ENCODE measurements at places on chromosomes 1 and 21.

DNA sequence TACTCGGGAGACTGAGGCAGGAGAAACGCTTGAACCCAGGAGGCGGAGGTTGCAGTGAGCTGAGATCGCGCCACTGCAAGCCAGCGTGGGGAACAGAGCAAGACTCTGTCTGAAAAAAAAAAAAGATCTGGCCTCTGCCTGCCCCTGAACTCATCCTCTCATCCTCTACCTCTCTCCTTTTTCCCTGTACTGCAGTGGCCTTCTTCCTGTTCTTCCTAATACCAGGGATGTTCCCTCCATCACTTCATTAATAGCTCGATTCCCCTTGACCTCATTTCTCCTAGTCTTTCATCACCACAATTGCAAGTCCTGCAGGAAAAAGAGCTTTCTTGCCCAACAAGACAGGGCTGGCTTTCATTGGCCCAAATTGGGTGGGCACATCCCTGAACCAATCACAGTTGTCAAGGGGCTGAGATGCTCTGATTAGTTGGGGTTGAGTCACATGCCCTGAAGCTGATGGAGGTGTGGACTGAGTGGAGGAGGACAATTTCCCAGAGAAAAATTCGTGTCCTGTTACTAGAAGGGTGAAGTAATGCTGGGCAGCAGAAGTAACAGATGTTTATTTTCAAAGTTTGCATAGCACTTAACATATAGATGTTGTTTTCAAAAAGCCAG, 86.8 kb upstream of the PUM1 start:
- no peak for DNase-seq

DNA sequence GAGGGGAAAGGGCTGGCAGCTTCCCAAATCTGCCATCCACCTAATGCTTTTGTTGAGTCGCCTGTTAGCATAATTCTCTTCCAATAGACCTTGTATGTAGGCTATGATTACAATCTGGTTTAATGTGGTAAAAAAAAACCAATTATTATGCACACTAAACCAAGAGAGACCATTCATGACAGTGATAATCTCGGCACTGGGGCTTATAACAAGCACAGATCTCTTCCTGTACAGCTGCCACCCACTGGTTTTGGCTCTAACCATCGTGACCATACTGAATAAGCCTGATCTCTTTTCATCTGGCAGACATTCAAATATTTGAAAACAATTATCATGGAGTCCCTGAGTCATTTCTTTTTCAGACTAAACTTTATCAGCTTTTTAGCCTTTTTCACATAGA, 12.0 kb upstream of the SYT14 start:
- peak; percentile 73 for DNase-seq

GRCh38 chr1:230898144-230898543, 29.8 kb upstream of the C1orf198 start:
- DNase-seq: no peak

DNA sequence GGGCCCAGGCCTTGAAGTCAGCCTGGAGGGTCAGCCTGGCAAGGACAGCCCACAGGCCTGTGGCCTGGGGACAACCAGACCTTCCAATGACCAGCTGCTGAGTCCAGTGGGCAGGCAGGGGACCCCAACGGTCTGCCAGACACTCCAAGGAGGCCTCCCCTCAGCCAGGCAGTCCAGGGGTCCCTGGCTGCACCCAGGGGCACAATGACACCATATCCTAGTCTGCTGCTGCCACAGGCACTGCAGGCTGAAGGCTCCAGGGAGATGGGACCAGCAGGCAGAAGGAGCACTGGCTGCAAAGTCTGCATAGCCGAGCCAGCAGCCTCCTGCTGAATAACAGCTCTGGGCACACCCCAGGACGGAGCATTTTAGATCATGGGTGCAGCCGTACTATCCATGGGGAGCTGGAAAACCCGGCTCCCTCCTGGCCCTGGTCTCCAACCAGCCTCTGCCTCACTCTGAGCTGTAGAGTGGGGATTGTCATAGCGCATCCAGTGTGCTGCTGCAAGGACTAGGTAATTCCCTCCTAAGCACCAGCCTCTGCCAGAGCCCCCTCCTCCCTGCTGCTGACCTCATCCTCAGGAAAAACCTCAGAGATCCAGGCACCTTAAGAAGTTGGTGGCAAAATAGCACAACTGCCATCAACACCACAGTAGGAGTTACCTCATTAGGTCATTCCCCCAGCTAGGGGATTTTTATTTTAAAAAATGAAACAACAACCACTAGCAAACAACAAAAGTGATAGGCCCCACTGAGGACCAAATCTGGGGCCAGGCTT, 4.8 kb upstream of the LAPTM5 start:
- DNase-seq: no peak

DNA sequence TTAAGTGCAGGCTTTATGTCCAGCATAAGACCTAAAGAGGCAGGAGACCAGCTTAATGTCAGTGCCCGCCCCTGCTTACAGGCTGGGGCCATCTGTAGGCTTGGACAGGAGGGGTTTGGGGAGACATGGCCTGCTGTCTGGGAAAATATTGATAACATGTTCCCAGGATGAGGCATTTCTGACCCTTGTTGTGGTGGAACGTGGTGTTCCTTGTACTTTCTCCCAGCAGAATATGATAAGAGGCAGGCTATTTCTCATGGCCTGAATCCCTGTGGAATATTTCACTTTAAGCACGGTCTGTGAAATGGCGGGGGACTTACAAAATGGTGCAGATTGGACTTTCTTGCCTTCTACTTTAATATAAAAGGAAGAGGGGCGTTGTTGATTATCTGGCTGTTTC, 41.9 kb upstream of the PLA2G5 start:
- DNase-seq: no peak

DNA sequence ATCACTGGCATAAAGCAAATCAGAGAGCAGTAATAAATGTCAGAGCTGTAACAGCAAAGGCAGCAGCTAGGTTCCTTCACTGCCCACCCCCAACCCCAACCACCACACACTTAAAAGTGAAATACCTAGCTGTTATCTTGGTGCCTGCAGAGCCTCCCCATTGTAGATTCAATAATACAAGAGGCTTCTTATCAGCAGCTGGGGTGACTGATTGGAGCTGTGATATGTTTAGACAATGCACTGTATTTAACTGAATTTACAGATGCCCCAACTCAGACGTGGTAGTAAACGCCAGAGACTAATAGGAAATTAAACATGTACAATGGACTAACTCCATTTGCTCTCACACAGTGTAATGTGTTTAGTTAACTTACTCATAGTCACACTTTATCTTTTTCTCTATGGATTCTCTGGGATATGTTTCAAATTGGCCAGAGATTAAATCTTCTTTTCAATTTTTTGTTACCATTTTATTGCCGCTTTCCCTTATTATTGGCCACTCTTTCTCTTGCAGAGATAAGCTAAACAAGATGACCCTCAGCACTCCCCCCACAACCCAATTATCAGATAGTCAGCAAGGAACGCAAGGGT, 117.1 kb downstream of the ESRRG start:
- no peak for DNase-seq

GRCh38 chr1:28971980-28972771, 57.8 kb downstream of the EPB41 start:
- DNase-seq: no peak

DNA sequence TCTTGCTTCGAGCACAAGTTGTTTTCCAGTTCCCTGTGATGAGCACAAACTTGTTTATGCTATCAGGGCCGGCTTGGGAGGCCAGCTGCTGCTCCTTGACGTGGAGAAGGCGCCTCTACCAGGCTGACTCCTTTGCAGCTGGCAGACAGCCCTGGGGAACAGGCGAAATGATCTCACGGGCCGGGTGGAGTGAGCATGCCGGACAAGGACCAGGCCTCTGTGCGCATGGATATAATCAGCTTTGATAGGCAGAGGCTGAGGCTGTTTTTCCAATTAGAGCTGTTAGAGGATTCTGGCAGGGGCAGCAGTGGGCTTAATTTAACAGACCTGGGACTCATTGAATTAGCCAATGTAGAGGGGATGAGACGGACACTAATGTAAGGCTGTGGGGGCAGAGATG, 38.9 kb downstream of the FAM163A start:
- DNase-seq: no peak

- no peak for DNase-seq
Observed at GRCh38 chr1:220726634-220727033, 21.5 kb upstream of the MTARC2 start.

- DNase-seq: no peak
Observed at GRCh38 chr1:20446796-20447195, 39.2 kb downstream of the CAMK2N1 start.

- DNase-seq: no peak
Observed at GRCh38 chr1:31650161-31651088, 5.7 kb upstream of the PEF1 start.

DNA sequence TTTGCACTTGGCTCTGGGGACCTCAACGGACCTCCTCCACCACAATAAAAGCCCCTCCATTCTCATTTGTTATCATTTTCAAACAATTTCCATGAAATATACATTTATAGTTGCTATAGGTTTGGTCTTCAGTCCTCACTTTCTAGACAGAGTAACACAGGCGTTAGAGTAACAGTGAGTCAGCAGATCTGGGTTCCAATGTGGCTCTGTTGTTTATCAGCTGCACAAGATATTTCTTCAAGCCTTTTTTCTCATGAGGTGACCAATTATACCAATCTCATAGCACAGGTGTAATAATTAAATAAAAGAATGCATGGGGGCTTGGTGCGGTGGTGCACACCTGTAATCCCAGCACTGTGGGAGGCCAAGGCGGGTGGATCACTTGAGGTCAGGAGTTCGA, 32.8 kb upstream of the PSMB2 start:
- DNase-seq: no peak

GRCh38 chr1:53929246-53929960, 16.1 kb downstream of the IFT25 start:
- no peak for DNase-seq

DNA sequence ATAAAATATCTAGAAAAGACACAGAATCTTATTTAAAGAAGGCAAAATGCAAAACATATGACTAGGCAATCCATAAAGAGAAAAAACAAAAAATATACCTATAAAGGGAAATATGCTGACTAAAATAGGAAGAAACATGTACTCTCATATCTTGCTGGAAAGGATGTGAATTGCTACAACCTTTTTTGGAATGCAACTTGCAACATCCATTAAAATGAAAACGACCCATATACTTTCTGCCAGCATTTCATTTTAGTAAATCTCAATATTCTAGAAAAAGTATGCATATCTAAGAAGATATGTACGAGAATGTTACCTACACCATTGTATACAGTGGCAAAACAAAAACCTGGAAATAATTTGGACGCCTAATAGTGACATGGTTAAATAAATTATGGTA, 56.6 kb downstream of the EDEM3 start:
- DNase-seq: no peak

- DNase-seq: no peak
Observed at GRCh38 chr1:213057264-213058059, 6.4 kb downstream of the RPS6KC1 start.

GRCh38 chr1:95287081-95287480, 53.1 kb downstream of the RWDD3 start:
- no peak for DNase-seq

DNA sequence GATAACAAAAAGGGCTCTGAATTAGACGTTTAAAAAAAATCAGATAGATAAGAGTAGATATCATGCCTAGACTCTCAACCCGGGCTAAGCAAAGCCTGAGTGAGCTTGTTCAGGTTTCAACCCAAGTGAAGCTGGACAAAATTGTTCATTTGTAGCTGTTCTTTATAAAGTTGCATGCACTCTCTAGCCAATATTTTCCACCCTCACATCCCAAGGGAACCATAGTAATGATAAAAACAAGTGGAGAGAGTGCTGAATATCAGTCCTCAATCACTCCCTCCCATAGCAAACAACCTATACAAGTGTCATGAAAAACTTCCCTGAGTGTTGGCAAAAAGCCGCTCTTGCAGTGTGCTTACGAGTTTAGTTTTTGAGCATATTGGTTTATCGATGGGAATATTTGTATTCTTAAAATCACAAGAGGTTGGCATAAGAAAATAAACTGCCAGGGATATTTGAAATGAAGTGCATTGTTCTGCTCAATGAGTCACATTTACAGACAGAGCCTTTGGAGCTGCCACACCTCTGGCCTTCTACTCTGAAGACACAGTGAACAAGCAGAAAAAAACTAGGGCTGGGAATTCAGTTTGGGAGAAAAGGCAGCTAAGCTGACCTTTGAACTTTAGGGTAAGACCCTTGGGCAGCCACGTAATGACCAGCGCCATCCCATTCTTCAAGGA, 2.2 kb upstream of the CLCA2 start:
- DNase-seq: no peak

DNA sequence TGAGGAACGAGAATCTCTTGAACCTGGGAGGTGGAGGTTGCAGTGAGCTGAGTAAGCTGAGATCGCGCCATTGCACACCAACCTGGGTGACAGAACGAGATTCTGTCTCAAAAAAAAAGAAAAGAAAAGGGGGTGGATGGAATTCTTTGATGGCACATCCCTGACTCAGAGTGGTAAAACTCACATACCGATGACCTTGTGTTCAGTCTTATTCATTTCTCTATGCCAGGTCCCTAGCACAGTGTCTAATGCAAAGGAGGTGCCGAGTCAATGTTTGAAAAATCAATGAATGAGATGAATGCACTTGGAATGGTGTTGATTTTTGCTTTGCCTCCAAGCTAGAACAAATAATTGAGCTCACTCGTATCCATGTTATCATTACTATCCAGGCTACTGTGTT, 18.5 kb upstream of the FAM20B start:
- DNase-seq: no peak

DNA sequence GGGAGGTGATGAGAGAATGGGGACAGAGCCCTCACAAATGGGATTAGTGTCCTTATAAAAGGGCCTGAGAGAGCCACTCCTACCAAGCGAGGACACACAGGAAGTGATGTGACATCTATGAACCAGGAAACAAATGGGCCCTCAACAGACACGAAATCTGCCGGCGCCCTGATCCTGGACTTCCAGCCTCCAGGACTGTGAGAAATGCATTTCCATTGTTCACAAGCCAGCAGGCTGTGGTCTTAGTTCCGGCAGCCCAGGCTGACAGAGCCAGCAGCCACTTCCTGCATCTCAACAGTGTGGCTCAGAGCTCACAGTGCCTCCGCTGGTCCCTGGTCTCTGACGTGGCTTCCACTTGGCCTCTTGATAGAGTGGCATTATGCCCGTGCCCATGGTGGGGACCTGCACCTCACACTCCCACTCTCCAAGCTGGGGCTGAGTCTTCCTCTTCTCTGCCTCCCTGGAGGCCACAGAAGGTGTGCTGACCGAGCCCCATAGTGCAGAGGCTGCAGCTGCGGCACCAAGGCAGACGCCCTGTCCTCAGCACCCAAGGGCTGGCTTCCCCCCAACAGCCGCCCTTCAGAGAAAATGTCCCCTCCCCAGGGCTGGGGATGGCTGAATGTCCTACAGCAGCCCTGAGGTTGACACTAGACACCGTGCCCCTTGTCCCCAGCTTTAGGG, 44.9 kb downstream of the ACOT7 start:
- no peak for DNase-seq

- no peak for DNase-seq
Observed at GRCh38 chr1:12141163-12141850, 25.5 kb upstream of the TNFRSF1B start.

DNA sequence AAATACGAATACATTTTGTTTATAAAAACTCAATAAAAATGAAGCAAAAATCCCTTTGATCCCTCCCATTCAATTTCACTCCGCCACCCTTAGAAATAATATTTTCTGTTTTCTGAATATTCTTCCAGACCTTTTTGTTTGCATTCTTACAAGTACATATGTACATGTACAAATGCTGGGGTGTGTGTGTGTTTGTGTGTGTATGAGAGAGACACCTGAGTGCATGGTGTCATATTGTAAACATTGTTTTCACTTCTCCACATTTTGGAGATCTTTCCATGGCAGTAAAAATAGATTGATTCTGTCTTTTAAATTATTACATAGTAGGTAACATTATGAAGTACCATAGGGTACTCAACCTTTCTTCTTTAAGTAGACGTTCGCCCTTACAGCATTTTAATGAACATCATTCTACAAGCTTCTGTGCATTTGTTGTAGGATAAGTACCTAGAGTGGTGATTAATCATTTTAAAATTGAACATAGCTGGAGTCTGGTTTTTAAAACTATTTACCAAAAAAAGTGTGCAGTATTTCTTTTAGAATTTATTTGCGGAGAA, 1.3 kb upstream of the MPC2 start:
- DNase-seq: no peak
